Right lung (tissue), 10 donors: ENCODE measurements at places on chromosomes 16 and 17.
A peak's percentile ranks its signal among the peaks of the same experiment; 100 is the strongest.

DNA sequence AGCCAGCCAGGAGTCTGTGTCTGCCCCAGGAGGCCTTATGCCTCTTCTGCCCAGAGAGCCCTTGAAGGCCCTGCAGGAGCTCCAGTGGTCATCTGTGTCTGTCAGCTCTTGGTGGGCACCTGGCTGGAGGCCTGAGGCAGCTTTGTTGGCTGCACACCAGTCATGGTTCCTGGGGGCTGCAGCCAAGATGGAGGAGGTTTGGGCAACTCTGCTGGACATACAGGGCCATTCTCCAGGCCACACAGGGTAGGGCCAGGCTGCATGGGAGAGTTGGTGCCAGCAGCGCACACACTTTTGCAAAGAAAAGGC is 29.4 kb downstream of the B9D1 start:
- DNase-seq: no peak

GRCh38 chr16:64745258-64745930 is 376.5 kb downstream of the CDH11 start:
- DNase-seq: peak; percentile 12

DNA sequence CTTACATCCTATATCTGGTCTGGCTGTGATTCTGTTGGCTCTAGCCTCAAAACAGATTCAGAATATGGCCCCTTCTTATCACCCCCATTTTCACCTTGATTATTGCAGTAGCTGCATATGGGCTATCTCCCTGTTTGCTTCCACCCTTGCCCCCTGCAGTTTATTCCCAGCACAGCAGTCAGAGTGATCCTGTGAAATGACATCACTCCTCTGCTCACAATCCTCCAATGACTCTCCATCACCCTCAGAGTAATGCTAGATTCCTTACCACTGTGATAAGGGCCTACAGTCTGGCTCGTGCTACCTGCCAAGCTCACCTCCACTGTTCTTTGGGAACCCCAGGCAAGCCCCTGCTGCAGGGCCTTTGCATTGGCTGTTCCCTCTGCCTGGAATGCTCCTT is 92.5 kb downstream of the ASIC2 start:
- no peak for DNase-seq

DNA sequence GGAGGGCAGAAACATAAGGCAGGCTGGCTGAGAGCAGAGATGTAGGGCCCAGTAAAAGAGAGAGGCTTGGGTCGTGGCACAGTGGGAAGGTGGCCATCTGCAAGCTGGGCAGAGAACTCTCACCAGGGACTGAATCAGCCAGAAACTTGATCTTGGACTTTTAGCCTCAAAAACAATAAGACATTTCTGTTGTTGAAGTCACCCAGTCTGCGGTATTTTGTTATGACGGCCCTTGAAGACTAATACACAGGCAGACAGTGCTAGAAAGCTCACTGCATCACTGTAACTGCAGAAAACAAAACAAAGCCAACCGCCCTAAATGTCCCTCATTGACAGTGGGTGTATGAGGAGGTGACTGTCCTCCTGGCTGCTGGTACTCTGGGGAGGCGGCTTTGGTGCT is 3.9 kb upstream of the JPH3 start:
- DNase-seq: no peak

GRCh38 chr16:64489449-64489848 is 632.4 kb downstream of the CDH11 start:
- no peak for DNase-seq

DNA sequence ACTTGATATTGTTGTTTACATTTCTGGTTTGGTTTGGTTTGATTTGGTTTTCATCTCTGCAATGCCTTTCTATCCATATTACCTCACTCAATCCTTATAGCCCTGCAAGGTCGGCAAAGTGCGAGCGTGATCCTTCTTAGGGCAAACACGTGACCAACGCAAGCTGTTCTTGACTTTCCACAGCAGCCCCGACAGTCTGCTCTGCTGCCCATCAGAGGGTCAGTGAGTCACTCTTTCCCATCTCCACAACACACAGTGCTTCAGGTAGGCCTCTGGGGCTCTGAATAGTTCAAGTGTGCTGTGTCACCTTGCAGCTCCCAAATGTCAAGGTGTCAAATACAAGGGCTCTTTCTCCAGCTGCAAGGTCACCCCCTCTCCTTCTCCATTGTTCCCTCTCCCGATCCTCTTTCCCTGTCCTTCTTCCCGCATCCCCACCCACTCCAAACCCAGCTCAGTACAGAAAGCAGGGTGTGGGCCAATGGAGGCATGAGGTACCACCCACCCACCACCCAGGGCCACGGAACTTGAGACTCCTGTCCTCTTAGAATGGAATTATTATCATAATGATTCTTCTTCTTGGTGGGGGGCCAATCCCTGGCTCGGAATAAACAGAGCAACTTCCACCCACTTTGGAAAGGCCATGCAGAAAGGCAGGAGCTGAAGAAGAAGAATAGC is 139.7 kb downstream of the SLC39A11 start:
- no peak for DNase-seq

DNA sequence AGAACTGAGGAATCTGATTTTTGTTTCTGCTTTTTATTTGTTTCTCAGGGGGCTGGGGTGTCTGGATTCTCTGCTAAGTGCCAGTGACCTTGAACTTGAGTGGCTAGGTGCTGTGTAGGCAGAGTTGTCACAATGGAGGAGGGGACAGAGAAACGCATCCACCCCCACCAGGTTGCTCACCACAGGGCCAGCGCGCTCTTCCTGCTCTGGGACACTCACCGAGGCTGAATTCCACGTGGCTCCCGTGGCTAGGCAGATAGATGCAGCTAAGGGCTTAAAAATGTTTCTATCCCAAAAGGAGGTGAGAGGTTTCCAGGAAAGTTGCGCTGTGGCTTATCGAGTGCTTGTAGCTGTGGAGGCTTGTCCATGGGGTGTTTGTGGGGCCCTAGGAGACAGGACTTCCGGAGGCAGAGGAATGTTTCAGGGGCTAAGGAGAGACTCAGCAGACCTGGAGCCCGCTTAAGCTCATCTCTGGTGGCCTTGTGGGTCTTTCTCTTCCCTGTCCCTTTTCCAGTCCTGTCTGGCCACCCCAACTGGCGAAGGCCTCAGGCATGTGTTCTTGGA is 36.8 kb downstream of the ADCY7 start:
- DNase-seq: no peak

GRCh38 chr16:89981414-89981813 is 32.9 kb downstream of the DEF8 start:
- no peak for DNase-seq

GRCh38 chr17:69179227-69179952 is 37.7 kb upstream of the ABCA6 start:
- no peak for DNase-seq

DNA sequence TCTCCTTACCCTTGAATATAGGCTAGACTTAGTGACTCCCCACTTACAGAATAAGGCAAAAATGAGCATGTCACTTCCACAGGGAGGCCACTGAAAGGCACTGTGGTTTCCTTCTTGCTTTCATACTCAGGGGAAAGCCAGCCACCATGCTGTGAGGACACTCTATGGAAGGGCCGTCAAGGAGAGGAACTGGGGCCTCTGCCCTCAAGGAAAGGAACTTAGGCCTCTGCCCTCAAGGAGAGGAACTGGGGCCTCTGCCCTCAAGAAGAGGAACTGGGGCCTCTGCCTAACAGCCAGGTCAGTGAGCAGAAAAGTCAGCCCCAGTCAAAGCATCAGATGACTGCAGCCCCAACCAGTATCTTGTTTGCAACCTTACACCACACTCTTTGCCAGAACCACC is 30.1 kb downstream of the VPS35 start:
- no peak for DNase-seq

GRCh38 chr17:32335046-32335445 is 6.9 kb downstream of the C17orf75 start:
- no peak for DNase-seq

DNA sequence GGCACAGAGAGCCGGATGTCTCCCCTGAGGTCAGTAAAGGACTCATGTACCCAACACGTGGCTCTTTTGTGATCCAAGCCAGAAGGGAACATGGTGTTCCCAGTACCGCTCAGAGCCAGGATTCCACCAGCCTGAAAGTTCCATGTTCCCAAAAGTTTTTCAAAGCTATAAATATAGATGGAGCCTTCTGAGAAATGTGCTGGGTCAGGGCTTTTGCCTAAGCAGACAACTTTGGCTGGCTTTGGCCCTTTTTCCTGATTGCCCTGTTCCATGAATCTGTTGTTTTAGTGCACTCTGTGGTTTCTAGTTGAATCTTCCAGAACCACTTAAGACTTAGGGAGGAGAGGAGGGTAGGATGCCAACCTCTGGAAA is 128.5 kb upstream of the HS3ST2 start:
- no peak for DNase-seq

DNA sequence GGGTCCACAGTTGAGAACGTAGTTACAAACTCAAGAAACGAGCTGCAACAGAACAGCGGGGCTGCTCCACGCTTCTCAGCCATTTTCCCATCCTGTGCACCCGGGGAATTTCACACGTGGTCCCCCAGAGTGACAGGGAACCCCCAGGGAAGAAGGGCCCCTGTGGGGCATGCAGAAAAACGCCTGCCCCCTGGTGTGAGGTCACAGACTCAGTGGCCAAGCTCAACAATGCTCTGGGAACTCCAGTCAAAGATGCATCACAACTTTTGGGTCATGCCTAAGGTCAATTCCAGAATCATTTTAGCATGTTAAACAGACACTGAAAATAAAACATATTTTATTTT is 115.4 kb downstream of the ZNF778 start:
- DNase-seq: no peak

DNA sequence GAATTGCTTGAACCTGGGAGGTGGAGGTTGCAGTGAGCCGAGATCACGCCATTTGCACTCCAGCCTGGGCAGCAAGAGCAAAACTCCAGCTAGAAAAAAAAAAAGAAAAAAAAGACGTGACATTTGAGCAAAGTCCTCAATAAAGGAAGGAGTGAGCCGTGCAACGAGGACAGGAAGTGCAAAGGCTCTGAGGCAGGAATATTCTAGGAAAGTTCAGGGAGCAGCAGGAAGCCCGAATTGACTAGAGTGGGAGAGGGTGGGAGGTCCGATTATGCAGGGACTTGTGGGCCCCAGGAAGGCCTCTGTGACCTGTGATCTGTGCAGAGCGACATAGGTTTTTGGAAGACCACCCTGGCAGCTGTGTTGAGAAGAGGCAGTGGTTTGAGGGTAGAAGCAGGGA is 8.6 kb upstream of the LASP1NB start:
- no peak for DNase-seq

GRCh38 chr16:71311553-71312158 is 22.5 kb upstream of the CMTR2 start:
- peak; percentile 16 for DNase-seq

DNA sequence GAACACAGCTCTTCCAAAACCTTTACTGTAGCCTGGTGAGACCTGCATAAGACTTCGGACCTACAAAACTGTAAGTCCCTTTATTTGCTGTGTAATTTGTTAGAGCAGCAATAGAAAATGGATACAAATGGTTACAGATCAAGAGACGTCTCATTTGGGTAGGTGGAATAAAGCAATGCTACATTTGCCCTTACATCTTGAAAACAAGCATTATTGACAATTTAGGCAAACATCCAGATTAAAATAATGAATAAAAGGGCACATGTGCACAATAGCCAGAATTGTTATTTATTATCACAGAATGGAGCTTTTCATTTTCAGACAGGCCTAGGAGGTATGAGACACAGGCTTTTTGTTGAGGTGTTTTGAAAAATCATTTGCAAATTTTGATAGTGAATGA is 222.2 kb upstream of the CPHXL start:
- DNase-seq: no peak

DNA sequence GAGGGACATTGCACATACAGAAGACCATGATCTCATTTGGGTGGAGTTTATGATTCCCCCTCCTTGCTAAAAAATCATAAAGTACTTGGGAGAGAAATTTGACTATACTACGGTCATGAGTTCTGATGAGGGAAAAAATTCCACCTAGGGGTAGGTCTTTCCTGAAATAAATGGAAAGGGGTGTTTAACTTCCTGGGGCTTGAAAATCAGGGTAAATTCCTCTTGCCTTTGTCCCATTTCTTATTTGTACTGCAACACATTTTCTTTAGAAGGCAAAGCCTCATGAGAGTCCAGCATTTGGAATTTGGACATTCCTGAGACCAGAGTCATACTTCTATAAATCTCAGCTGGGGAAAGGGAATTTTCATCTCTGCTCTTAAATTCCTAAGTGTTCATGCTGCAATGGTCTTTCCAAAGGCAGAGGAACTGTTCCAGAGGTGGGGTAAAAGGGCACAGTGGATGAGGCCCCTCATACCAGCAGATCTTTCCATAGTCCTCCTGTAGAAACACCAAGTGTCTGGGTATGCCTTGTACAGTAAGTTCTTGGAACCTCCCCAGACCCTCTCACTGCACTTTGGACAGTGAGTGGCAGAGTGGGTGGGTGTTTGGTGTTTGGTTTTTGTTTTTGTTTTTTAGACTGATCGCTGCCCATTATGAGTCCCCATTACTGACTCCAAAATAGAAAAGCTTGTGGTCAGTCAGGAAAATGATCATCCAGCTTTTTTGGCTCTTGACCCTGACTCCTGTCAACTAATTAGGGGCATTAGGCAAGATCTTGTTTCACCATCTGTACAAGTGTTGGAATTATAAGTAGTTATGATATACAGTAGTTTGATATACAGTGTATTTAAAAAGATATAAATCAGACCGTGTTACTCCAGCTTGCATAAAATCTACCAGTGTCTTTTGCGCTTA is 6.0 kb downstream of the LYRM1 start:
- no peak for DNase-seq

DNA sequence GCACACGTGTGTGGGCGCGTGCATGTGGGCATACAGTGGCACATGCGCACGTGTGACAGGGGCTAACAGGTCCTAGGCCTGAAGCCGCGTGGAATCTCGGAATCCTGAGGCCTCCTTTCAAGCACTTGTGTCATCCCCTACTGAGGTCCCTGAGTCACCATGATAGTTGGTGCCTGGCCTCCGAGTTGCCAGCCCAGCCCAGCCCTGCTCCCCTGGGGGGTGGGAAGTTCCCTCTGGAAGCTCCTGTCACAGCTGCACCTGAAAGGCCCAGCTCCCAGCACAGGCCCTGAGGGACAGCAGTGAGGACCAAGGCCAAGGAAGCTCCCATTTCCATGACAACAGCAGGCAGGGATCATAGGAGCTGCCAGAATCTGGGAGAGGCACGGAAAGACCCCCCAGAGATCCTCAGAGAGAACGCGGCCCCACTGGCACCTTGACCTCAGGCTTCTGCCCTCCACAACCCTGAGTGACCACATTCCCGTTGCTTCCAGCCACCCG is 35.4 kb upstream of the ENPP7 start:
- DNase-seq: no peak

DNA sequence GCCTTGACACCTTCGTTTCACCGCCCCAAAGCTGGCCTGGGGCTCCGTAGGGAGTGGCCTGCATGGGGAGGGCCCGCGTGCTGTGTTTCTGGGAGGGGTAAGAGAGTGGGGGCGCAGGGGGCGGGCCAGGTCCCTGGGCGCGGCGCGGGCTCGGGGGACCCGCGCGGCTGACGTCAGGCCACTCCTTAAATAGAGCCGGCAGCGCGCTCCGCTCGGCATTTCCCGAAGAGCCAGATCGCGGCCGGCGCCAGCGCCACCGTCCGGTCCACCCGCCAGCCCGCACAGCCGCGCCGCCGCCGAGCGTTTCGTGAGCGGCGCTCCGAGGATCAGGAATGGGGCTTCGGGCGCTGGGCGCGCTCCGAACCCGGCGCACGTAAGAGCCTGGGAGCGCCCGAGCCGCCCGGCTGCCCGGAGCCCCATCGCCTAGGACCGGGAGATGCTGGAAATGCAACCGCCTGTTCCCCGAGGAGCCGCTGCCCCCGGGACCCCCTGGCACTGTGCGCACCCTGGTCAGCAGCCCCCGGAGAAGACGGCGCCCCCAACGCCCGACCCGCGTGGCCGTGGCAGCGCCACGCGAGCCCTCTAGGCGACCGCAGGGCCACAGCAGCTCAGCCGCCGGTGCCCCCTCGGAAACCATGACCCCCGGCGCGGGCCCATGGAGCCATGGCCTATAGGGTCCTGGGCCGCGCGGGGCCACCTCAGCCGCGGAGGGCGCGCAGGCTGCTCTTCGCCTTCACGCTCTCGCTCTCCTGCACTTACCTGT is at the start of gene HS3ST2:
Gene HS3ST2 (plus strand): TSS at position 215 of the 763 bp plus-strand sequence. CDS start 449 bp downstream, at position 664.
- DNase-seq: no peak
